ENCODE measurements at places on chromosomes 13 and 19.
A peak's percentile ranks its signal among the peaks of the same experiment; 100 is the strongest.

DNA sequence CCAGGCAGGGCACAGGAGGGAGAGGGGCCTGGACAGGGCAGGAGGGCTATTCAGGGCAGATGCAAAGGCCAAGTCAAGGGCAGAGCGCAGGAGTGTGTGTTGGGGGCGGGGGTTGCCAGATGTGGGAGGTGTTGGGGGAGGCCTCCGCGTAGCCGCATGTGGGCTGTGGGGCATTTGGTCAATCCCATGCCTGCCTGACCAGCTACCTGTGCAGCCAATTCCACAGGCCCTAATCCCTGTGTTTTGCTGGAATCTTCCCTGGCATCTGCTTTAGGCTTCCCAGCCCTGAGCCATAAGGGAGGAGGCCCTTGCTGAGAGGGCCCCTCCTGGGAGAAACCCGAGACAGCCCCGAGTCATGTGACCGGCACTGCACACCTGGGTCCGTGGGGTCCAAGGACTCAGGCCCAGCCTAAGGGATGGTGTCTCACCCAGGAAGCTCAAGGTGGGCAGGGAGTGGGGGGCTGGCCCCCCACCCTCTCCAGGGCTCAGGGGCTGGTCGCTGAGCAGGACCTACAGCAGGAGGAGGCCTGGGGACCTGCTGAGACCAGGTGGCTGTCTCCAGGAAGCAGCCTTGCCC, 20.3 kb downstream of the RFX1 start:
- no peak for DNase-seq

DNA sequence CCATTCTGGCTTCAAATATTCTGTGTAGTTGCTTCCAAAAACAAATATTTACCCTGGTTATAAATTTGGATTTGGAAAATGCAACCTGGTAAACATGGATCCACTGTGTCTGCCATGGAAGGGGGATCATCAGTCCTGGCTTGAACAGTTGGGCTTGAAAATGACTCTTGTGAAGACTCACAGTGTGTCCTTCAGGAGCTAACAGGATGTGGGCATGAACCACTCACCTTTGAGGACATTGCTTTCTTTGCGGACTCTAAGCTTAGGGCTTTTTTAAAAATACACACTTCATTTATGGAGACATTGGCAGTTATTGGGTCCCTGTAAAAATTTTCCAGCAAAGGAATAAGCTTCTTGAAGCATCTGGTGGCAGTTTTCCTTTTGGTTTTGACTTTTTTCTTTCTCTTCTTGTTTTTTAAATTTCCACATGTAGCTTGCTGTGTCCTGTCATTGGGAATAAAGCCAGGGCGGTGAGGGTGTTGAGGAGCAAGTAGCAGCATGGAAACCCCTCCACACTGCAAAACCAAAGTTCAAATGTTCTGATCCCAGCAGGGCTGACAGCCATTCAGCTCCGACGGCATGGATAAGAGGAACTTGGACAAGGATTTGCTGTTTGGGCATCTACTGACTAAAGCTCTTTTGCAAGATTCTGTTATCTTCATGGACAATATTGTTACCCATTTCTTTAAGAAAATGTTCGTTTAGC, 39.5 kb upstream of the SERP2 start:
- DNase-seq = no peak

DNA sequence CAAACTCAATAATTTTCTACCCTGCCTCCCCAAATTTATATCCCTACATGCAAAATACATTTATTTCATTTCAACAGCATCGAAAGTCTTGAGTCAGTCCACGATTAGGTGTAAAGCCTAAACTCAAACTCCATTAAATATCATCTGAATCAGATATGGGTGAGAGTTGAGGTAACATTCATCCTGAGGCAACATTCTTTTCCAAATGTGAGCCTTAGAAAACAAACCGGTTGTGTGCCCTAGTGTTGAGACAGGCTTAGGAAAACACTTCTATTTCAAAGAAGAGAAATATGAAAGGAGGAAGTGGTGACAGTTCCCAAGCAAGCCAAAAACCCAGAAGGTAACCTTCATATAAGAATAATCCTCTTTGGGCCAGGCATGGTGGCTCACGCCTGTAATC, 12.1 kb upstream of the ZNF441 start:
- DNase-seq = no peak

- DNase-seq = no peak
Measured at GRCh38 chr13:39132286-39133230, 94.3 kb downstream of the NHLRC3 start.

DNA sequence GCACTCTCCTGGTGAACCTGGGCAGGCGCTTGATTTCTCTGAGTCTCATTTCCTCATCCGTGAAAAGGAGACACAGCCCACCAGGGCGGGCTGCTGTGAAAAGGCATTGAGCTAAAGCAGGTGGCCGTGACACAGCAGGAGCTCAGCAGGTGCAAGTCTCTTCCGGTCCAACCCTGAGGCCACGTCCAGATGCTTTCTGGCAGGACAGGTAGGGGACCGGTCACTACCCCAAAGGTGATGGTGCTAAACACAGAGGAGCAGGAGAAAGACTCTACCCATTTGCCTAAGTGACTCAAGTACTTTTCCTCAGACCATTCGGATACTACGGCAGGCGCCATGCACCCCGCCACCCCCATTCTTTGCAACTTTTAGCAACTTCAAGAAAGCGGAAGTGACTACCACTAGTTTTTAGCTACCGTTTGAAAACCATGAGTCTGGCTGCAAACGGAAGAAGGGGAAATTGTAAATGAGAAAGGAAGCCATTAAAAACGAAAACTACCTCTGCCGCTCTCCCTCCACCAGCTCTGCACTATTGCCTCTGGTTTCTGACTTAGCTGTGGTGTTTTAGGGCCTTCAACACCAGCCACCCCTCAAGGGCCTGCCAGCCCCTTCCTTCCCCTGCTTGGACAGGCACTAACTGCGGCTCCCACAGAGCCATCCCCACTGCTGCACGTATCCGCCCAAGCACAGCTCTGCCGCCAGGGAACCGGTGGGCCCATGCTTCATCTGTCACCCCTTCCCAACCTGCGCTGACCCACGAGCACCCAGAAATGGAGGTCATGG, 4.8 kb downstream of the PPP6R1 start:
- DNase-seq = peak; percentile 78

GRCh38 chr19:35498984-35499527, 8.8 kb upstream of the KRTDAP start:
- DNase-seq = no peak

DNA sequence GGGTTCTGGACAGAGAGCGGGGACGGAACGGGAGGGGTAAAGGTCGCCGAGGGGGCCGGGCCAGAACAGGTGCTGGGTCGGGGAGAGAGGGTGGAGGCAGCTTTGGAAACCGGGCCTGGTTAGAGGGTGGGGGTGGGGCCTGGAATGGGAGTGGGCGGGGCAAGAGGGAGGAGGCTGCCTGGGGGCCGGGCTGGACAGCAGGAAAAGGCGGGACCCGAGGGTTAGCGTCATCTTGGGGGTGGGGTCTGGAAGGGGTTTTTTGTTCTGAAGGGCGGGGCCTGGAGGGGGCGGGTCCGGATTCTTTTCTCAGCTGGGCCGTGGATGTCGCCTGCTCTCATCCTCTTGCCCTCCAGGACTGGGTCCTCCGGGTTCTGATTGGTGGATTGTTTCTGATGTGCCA, 4.3 kb upstream of the ZNF813 start:
- no peak for DNase-seq

DNA sequence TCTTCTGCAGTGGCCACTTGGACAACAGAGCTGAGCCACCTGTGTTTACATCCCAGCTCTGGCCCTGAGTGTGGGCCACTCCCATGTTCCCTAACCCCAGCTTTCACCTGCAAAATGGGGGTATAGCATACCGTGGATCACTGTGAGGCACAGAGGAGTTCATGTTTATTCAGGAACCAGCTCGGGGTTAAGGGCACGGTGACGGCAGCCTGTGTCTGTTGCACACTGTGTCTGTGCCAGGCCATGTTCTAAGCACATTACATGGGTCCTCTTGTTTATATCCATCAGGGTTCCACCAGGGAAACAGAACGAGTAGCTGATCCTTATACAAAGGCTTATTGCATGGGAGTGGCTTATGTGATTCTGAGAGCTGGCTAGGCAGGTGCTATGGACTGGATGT, 14.0 kb upstream of the IGLON5 start:
- no peak for DNase-seq

DNA sequence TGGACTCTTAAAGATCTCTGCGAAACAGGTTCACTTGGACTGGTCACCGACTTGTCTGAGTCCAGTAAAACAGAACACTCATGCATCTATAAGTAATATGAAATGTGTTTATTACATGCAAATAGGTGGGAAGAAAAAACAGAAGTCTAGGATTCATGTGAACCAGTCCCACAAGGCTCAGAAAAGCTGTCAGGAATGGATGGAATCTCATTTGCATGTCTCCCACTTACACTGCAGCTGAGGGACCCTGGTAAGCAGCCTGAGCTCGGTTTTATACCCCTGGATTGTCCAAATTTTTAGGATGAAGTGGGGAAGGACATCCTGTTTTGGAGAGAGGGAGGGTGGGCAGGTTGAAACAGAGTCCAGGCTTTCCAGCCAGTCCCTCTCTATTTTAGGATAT, 1545.1 kb upstream of the PCDH20 start:
- no peak for DNase-seq

DNA sequence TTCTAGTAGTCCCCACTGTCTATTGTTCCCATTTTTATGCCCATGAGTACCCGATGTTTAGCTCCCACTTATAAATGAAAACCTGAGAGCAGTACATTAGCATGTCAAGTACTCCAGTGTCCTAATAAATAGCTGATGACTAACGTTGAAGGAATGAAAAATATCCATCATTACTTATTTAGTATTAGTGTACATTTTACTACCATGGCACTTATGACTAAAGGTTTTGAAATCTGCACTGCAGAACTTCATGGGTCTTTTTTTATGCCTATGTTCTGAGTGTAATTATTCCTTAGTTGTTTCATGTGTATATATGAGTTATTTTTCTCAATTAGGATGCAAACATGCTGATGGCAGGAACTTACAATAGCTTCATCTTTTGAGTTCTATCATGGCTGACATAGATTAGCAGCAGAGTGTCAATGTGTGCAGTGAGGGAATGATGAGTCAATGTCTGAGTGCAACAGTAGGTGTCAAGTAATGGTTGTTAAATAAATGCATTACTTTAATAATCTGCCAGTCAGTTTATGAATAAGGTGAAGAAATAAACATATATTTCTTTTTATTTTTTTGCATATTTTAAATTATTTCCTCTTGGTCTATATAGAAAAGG, 188.4 kb downstream of the ITGBL1 start:
- DNase-seq = no peak

DNA sequence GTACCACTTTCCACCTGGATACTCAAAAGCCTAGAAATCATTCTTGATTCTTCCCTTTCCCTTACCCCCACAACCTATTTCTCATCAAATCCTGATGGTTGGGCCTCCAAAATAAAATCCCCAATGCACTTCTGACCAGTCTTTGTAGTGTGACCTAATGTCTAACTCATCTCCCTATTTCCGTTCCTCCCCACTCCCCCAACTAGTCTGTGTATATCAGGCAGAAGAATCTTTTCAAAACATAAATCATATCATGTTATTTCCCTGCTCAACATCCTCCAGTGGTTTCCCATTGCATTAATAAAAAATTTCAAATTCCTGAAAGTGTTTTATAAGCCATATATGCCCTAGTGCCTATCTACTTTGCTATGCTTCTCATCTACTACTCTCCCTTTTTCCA, 17.7 kb downstream of the CCDC122 start:
- no peak for DNase-seq

DNA sequence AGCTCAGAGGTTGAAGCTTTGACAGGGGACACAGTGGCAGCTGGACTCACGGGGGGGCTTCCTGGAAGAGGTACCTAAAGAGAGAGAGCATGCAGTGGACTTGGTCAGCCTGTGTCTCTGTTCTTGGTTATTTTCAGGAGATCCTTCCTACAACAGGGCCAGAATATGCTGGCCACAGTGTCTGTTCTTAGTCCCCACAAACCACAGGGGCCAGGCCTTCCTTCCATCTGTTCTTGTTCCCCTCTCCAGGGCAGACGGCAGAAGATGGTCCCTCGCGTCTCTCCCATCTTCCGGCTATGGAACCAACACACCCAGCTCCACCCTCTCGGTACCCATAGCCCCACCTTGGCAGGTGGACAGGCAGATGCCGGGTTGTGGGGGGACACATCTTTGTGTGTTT, 24.8 kb downstream of the MAST3 start:
- DNase-seq = no peak

GRCh38 chr13:103184413-103184812, 118.2 kb upstream of the SLC10A2 start:
- no peak for DNase-seq

DNA sequence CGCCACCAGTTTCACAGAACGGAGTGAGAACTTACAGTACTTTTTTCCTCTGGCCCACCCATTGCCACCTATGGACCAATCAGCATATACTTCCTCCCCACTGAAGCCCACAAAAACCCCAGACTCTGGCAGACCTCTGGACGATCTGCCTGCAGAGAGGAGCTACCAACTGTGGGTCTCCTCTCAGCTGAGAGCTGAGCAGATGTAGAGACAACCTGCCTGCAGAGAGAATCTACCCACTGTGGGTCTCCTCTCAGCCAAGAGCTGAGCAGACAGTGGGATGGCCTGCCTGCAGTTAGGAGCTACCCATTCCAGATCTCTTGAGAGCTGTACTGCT, 69.7 kb downstream of the PIBF1 start:
- DNase-seq = no peak

DNA sequence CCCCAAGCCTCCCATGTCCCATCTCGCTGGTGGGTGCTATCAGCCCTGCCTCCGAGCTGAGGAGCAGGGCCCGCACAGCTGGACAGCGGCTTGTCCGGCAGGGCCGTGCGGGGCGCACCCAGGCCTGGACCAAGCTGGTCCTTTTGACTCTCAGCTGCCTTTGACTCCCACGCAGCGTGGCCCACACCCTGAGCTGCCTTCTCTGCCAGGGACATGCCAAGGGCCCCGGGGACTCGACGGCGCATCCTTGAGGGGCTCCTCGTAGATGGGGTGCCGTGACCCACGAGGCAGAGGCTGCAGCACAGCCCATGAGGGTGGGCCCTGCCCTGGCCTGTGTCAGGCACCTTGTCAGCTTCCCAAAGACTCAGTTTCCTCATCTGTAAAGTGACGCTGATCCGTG, 38.8 kb upstream of the F7 start:
- DNase-seq = no peak

DNA sequence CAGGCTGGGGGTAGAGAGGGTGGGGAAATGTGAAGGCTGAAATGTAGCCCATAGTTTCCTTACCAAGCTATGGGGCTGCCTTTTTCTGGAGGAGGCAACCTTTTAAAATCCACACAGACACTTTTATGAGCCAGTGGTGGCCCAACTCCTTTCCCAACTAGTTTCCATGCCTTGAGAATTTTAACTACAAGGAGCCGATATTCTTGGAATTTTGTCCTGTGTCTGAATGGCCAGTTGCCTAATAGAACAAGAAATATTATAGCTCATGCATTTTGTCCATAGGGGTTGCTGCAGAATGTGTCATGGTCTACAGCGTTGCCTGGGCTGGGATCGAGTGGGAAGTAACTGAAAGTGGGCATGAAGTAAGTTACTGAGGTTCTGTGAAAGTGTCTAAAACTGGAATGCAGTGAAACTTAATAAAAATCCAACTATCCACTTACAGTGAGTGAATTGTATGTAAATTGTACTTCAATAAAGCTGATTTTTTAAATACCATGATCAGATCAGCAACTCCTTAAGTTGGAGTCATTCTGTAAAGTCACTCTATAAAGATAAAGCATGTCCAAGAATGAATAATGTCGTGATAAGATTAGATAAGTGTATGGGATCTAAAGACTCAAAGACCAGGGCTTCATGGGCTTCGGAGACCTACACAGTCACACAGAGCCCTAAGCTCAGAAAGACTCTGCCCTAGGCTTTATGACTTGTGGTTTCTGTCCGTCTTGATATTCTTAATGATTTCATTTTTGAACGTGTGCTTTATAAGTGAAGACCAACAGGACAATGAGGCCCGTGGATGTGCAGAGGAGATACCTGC, 122.6 kb upstream of the FNDC3A start:
- DNase-seq = no peak

All from memory B cell (primary cell).